ENCODE measurements at places on chromosomes 12 and 14. TPM values are rescaled to one million over a fixed set of nuclear protein-coding genes. Genes with fewer than 3 reads are reported as not detected.

The FLRT2 gene
- total RNA-seq = 171 TPM

The HIF1A gene
- total RNA-seq = 475 TPM

The FGF6 gene
- not detected for total RNA-seq

The SLC7A8 gene
- 4.0 TPM for total RNA-seq

The POTEM gene
- total RNA-seq = not detected

The CLEC9A gene
- not detected for total RNA-seq
